ENCODE measurements at places on chromosomes 2 and 18.
A peak's percentile ranks its signal among the peaks of the same experiment; 100 is the strongest.

DNA sequence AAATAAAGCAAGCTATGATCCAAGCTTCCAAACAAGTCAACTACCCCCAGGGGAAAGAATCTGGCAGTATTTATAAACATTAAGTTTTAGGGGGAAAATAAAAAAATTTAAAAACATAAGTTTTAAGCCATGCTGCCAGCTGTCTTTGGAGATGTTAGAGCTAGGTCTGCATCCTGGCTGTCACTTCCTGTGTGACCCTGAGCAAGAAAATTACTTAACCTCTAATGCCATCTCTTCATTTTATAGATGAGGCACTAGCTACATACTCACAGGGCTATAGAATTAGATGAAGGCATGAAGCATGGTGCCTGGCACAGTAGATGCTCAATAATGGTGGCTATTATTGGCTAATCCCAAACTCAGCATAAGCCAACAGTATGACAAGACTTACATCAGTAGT is 28.1 kb downstream of the STARD7 start:
- DNase-seq: no peak

- DNase-seq: peak; percentile 15
Observed at GRCh38 chr2:31386648-31387047, 27.9 kb downstream of the XDH start.

DNA sequence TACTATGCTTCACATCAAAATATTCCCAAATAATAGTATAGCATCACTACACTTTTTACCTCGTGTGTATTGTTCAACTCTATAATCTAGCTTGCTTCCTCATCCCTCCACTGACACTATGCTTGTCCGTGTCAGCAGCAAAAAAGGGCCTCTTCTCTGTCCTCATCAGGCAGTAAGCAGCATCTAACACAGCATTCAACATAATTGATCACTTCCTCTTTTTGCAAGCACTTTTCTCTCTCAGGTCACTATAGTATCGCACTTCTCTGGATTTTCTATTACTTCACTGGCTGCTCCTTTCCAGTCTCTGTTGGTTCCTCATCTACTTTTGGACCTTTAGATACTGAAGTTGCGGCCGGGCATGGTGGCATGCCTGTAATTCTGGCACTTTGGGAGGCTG is 64.9 kb upstream of the ZSWIM2 start:
- DNase-seq: no peak

DNA sequence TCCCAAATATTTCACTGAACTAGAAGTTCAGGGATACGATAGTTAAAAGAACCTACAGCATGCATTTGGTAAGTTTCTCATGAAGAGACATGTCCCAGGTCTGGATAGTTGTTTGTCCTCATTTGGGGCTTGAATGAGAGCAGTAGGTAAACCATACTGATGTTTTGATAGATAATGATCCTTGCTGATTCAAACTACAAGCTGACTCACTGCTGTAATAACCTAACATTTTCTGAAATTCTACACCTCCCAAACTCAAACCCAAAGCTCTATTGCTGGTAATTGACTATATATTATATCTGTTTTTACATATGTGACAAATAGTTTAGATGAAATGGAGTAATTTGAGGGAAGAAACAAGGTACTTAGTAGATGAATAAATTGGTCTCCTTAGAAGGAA is 154.1 kb upstream of the BOD1L2 start:
- peak; percentile 13 for DNase-seq

Measured in fibroblast of skin of right biceps (primary cell).